Activated gamma-delta T cell treated with anti-CD3 and anti-CD28 coated beads, Interleukin-2, amount 50 U/mL, for 16 hours (primary cell): ENCODE measurements at places on chromosomes 7 and 10.
A peak's percentile ranks its signal among the peaks of the same experiment; 100 is the strongest.

- DNase-seq, result no peak
Observed at GRCh38 chr10:47339759-47340607, 8.2 kb upstream of the RBP3 start.

DNA sequence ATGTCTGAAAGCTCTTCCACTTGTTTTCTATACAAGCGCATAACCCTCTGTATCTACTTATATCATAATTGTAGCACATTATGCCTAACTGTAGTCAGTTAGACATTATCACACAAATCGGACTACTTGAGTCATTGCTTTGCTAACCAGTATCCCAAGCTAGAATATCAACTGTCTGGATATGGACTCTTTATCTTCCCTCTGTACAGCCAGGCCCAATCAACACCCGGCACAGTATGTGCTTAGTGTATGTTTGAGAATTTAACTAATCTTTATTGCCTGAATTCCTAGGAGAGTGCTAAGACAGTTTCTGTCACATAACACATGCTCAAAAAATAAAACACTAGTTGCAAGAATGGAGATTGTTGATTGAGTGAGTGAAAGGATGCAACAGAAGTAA is 211.2 kb downstream of the ARL4A start:
- DNase-seq, result no peak

GRCh38 chr10:14757394-14757793 is 17.3 kb downstream of the FAM107B start:
- no peak for DNase-seq

DNA sequence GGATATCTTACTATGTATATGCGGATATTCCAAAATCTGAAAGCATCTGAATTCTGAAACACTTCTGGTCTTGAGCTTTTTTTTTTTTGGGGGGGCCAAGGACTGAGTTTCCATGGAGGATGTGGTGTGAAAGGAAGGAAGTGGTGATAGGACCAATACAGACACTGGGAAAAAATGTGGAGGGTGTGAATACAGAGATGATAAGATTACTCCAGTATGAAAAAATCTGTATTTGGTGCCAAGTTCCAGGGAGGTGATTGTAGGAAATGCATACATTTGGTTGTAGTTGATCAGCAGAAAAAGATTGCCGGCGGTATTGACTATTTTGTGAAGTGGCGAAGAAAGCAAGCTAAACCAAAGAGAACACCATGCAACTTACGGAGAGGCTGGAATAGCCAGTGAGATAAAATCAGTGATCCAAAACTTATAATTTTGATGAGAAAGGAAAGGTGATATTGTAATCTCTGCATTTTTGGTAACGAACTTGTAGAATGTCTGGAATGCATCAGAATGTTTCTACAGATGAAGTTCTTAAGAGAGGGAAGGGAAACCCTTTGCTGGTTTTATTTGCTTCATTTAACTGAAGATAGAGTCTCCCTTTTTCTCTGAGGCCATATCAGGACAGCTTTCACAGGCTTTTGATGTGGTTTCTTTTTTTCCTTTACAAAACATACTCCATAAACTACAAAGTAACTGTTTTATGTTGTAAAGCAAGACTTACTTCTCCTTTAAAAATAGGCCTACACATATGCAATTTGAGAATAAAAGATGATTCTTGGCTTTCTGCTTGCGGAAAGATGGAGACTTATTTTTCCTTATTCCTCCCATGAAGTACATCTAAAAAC is 6.0 kb downstream of the WDR37 start:
- no peak for DNase-seq

DNA sequence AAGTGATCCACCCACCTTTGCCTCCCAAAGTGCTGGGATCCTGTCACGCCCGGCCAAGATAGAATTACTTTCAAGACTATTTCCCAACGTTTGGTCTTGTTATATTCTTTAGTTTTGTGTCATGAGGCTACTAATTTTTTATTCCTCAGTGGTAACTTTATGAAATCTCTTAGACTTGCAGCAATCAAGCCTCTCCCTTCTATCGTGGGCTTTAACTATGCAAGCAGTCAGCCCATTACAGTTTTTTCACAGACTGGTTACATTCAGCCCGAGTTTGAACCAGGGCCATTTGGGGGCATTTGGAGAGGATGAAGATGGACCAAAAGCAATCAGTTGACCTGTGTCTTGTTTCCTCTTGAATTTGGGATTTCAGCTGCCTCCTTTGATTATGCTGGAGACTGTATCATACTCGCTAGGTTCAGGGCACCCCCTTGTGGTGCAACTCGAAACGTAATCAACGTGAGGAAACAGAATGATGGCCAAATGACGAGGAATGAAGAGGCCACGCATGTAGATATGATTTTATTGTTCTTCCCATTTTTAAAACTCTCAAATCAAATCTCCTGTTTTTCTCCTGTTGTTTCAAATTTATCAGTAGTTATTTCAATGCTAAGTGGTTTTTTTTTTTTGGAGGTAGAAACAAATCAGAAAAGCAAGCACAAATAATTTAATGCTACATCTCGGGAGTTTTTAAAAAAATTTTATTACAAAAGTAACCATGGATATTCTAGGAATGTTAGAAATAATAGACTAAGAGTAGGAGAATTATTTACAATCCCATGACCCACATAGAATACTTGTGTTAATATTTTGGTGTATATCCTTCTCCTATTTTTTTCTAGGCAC is 151.6 kb downstream of the KIAA1217 start:
- no peak for DNase-seq

GRCh38 chr10:50421026-50421719 is 169.9 kb upstream of the ASAH2 start:
- no peak for DNase-seq

DNA sequence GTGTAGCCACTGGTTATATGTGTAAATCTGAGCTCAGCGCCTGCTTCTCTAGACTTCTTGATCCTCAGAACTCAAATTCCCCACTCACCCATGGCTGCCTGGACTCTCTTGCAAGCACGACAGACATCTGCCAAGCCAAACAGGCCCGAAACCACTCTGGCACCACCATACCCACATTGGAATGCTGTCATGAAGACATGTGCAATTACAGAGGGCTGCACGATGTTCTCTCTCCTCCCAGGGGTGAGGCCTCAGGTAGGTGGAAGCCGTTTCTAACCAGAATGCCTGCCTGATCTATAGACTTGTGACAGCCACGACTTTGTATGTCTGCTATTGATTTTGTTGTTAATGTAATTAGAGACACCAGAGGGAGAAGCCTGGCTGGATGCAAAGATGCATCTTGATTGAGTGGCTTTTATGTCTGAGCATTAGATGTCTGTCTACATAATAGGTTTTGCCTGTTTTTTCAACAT is 4.0 kb downstream of the BAMBI start:
- DNase-seq, result no peak

DNA sequence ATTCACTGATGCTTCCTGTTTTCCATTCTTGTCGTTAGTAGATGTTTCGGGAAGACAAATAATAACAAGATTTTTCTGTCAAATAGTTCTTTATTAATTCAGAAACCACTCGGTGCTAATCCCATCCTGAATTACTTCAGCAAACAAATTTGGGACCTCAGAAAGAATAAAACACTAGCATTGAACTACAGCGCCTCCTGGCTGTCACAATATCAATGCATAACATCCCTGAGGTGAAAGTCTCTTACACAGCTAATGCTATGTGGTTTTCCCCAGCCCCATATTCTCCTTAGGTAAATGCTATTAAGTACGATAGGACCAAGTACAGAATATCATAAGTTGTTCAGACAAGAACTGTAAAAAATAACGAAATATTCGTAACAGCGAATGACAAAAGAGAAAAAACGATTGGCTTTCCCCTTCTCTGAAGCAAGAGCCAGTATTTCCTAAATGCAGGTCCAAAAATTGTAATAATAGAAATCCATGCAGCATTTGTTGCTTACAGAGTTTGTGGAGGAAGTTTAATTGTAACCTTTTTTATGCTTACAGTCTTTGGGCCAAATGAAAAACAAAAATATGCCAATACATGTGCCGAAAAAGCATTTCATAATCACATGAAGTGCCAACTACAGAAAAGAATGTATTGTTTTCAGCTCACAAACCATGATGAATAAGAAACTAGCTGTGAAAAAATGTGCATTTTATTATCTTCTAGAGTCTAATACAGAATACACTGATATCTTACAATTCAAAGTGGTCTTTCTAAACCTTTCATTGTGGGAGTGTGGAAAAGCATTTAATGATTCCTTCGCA is 47.3 kb downstream of the MYPN start:
- DNase-seq, result peak; percentile 37

DNA sequence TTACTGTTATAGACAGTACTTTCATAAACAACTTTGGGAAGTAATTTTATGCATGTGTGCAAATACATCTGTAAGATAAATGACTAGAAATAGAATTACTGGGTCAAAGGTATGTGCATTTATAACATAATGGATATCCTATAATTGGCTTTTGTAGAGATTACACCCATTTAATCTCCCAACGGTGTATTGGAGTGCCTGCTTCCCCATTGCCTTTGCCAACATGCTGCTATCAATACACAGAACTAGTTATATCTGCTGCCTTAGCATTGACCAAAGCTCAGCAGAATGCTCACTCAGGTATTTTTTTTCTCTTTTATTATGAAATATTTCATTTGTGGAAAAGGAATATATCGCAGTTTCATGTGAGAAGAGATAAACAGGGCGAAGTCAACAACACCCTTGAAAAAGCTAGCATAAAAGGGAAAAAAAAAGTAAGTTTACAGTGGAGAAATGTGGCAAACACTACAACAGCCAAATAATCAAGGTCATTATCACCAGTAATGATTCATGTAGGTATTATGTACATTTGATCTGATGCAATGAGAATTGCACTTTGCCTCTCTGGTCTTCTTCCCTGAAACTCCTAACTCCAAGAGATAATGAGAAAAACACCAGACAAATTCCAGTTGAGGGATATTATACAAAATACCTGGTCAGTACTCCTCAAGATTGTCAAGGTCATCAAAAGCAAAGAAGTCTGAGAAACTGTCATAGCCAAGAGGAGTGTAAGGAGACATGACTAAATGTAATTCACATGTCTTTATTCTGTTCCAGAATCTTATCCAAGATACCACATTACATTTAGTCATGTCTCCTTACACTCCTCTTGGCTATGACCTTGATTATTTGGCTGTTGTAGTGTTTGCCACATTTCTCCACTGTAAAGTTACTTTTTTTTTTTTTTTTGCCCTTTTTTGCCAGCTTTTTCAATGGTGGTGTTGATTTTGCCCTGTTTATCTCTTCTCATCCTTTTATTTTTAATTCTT is 36.8 kb downstream of the MARCHF5 start:
- DNase-seq, result no peak

DNA sequence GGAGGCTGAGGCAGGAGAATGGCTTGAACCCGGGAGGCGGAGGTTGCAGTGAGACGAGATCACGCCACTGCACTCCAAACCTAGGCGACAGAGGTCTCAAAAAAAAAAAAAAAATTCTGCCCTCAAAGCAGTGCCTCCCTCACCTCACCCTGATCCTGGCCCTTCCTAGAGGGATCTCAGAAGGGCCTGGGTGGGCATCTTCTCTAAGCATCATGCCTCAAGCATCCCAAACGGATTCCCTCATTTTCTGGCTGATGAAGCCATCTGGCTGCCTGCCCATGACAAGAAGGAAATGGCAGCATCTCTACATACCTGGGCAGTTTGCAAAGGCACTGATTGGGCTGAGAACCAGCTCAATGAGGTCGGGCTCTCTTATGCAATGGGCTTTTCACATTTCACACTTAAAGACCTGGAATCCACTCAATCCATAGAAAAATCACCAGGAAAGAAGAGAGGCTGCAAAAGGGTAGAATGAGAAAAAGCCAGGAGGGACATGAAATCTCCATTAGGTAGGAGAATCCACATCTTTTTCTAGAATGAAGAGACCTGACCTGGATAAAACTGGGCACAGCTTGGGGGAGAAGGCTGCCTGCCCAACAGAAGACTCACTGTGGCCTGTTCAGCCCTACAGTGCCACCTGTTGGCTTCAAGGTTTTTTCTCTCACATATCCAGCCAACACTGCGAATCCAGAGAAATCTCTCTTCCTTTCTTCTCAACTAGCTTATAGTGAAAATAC is 48.1 kb downstream of the PDLIM1 start:
- no peak for DNase-seq

DNA sequence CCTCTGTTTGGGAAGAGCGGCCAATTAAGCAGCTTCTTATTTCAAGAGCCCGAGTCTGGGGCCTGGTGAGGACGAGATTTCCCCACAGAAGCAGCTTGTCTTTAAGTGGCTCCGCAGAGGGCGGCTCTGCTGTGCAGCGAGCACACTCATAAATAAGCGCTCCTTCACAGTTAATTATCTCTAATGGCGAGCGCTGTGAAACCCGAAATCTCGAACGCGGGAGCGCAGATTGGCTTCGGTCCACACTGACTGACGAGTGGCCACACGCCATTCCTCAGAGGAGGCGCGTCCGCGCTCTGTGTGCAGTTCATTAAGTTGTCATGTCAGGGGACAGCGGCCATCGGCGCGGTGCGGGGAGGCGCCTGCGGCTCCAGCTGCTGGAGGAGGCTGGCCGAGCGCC is 560.9 kb downstream of the DNAJB6 start:
- DNase-seq, result no peak

DNA sequence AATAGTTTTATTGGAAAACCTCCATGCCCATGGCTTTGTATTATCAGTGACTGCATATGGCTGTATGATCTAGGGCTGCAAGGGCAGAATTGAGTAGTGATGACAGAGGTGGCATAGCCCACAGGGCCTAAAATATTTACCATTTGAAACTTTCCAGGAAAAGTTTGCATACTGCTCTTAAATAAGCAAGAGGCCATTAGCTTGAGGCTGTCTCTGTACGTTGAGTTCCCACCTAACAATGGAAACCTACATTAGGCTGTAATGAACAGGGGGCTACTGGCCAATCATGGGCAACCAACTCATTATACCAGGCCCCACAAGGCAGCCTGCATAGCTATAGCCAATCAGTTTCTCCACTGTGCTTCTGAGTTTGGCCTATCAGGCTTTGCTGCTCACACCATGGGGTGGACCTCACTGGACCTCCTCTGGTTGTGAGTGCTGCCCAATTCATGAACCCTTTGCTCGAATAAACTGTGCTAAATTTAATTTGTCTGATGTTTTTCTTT is 673 bp upstream of the ST8SIA6 start:
- no peak for DNase-seq

- no peak for DNase-seq
Observed at GRCh38 chr10:1736144-1736971, 967 bp downstream of the ADARB2 start.

DNA sequence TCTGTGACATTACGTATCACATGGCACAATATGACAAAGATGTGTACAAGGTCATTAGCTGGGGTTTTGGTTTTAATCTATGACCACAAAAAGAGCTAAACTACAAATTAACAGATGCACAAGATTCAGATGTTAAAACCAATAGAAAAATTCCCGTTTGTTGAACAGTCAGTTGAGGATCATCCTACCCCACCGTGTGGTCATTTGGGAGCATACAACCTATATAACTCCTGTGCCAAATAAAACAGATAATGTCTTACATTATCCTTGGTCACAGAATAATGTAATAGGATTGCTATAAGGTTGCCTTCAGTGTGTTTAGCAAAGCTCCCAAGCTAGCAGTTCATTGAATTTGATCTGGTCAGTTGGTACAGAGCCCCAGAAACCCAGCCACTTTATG is 28.2 kb downstream of the ASNS start:
- DNase-seq, result no peak
